Thoracic aorta endothelial cell (primary cell): ENCODE measurements at places on chromosomes 5 and 9. TPM values are rescaled to one million over a fixed set of nuclear protein-coding genes. Genes with fewer than 3 reads are reported as not detected.

The AMBP gene
- total RNA-seq: not detected in 2 replicates

The CDO1 gene
- total RNA-seq: 1.5 and 3.5 TPM in 2 replicates

The ST8SIA4 gene
- 3.1 and 5.3 TPM in 2 replicates for total RNA-seq

The CRB2 gene
- total RNA-seq: not detected in 2 replicates

The PLAC8L1 gene
- not detected in 2 replicates for total RNA-seq

The OTULIN gene
- total RNA-seq: 34.4 and 36.8 TPM in 2 replicates

The CACFD1 gene
- 3.0 and 4.9 TPM in 2 replicates for total RNA-seq

The MVB12B gene
- total RNA-seq: 3.5 and 5.7 TPM in 2 replicates

The MED10 gene
- total RNA-seq: 15.2 and 20.2 TPM in 2 replicates

The ARL10 gene
- 8.4 and 11.3 TPM in 2 replicates for total RNA-seq

The FSD1L gene
- 9.3 and 10.5 TPM in 2 replicates for total RNA-seq
